NCI-H1048 (cell line): ENCODE measurements at places on chromosomes 1 and 21.

GRCh38 chr1:233518344-233518743 lies 95.6 kb upstream of the KCNK1 start:
- DNase-seq, result no peak

GRCh38 chr21:16563116-16563515 lies 833.3 kb downstream of the USP25 start:
- DNase-seq, result no peak

GRCh38 chr1:41489561-41489960 lies 5.1 kb upstream of the EDN2 start:
- DNase-seq, result no peak

- DNase-seq, result no peak
These were observed 26.5 kb downstream of the IGFN1 start for GRCh38 chr1:201217146-201217545.

GRCh38 chr1:246865921-246866320 lies 65.8 kb downstream of the AHCTF1 start:
- DNase-seq, result no peak

DNA sequence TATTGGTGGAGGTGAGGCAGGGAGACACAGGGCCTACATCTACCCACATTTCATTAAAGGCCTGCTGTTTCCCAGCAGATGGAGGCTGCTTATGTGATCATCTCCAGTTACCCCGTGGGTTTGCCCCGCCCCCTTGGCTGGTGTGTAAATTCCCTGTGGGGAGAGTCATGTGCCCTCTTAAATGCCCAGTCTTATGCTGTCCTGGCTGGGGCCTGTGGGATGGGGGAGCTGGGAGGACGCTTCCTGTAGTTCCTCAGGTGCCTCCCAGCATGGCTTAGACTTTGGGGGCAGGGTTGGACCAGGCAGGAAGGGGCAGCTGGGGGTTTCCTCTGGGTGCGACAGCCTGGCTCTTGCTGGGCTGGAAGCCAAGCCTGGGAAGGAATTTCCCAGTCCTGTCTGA lies 15.5 kb upstream of the CITED4 start:
- DNase-seq, result no peak

DNA sequence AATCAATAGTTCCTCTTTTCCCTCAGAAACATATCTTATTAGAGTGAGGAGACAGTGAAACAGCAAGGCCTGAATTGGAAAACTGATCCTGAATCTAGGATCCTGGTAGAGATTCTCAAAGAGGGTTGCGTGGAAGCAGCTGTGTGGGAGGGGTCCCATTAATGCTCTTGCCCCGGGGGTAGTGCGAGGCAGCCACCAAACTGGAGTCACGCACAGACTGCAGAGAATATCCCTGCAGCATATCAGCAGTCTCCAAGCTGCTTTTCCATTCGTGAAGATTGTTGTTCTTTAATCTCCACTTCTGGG lies 150.1 kb downstream of the DISC1 start:
- DNase-seq, result no peak

GRCh38 chr1:3069491-3070308 lies 697 bp downstream of the PRDM16 start:
- DNase-seq, result no peak

DNA sequence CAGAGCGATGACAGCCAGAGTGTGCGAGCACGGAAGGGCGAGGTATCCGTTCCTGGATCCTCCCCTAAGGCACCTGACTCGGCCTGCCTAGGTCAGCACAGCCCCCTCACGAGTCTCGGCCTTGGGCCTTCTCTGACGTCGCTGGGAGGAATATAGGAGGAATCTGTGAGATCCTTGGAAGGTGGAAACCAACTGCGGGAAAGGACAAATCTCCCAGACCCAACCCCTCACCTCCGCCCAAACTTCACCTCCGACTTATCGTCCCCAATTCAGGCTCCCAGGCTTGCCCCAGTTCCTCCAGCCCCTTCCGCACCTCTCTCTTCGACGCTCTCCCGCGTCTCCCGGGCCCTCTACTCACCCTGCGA lies 494 bp downstream of the APH1A start:
- DNase-seq, result no peak

- no peak for DNase-seq
These were observed 160.2 kb downstream of the COP1 start for GRCh38 chr1:176046926-176047325.
